Esophagus muscularis mucosa (tissue), 4 donors: ENCODE measurements at places on chromosomes 2 and 18. TPM values are rescaled to one million over a fixed set of nuclear protein-coding genes. Genes with fewer than 3 reads are reported as not detected.

The C2orf68 gene
- 16.8 TPM for total RNA-seq

The SLC38A11 gene
- 3.8 TPM for total RNA-seq

The CNGA3 gene
- 13.7 TPM for total RNA-seq

The PELI1 gene
- total RNA-seq = 13.7 TPM

The EXOC6B gene
- 45.9 TPM for total RNA-seq

The COLEC11 gene
- total RNA-seq = 7.3 TPM

The CCDC148 gene
- 2.1 TPM for total RNA-seq

The BOLL gene
- not detected for total RNA-seq

The COL3A1 gene
- 480 TPM for total RNA-seq

The SCG2 gene
- total RNA-seq = 4.0 TPM

The MALL gene
- 5.0 TPM for total RNA-seq

The CDH20 gene
- 0.11 TPM for total RNA-seq

- DNase-seq = no peak
Measured at GRCh38 chr2:43284967-43285366, 58.6 kb upstream of the ZFP36L2 start.

DNA sequence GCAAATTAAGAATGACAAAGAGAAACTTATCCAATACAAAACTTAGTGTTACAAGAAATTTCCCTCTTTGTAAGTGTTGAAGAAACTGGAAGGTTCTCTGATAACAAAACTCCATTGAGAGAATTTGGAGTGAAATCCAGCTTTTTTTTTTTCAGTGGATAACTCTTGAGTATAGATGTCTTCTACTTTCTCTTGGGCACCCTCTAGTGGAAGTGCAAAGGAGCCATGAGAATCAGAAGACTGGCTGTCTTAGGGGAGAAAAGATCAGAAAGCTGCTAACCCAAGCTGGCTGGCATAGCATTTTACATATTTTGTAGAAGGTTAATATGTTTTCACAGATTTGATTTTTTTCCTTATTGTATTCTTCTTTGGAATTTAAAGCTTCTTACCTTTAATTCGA, 138.8 kb upstream of the SATB2 start:
- no peak for DNase-seq

GRCh38 chr2:23465936-23466335, 81.0 kb downstream of the KLHL29 start:
- DNase-seq = no peak

GRCh38 chr2:117786520-117786919, 28.0 kb upstream of the DDX18 start:
- no peak for DNase-seq

- no peak for DNase-seq
Measured at GRCh38 chr2:48279344-48280090, 250.4 kb upstream of the STON1 start.

GRCh38 chr2:114550895-114551793, 108.7 kb downstream of the DPP10 start:
- peak; percentile 85 for DNase-seq

DNA sequence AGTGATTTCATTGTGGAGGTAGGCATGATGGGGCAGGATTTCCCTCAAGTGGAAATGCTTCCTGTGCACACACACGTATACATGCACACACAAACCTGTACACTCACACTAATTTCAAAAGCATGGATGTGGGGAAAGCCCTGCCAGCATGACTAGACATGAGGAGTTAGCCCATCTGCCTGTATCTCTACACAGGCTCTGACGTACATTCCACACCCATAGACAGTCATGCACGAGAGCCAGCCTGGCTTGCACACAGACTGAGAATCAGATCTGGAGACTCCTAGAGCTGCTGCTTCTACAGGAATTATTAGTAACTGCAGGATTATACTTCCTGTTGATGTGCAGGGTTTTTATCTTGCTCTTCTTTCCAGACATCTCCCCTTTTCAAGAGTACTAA, 27.3 kb upstream of the NFU1 start:
- DNase-seq = no peak

DNA sequence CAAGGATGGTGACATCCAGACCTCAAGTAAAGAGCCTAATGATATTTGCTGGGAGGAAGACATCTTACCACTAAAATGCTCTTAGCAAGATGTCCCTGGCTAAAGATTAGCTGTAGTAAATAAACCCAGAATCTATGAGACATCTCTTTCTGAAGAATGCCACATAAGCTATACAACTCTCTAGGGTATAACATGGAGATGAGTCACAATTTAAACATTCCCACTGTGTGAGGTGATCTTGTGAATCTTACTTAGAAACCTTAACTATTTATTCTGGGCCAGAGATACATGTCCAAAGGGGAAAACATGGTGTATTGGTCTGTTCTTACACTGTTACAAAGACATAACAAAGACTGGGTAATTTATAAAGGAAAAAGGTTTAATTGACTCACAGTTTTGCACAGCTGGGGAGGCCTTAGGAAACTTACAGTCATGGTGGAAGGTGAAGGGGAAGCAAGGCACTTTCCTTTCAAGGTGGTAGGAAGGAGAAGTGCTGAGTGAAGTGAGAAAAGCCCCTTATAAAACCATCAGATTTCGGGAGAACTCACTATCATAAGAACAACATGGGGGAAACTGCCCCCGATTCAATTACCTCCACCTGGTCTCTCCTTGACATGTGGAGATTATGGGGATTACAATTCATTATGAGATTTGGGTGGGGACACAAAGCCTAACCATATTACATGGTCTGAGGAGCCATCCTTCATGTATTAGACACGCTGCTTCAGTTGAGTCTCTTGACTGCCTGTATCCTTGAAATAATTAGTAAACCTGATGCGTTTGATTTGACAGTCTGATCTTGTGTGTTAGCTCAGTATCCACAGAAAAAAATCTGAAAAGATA, 17.1 kb downstream of the KRCC1 start:
- DNase-seq = no peak

- DNase-seq = no peak
Measured at GRCh38 chr18:41972067-41972925, 17.3 kb downstream of the PIK3C3 start.

DNA sequence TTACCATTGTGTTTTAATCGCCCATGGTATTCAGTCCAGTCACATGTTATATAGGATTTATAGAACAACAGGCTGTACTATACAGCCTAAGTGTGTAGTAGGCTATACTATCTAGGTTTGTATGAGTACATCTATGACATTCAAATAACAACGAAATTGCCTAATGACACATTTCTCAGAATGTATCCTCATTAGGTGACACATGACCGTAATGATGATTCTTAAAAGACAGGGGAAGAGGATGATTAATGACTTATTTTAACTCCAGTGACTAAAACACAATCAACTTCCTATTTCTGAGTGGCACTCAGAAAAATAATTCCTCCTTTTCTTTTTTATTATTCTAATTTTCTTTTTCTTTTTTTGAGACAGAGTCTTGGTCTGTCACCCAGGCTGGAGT, 63.0 kb upstream of the ACSL3 start:
- DNase-seq = no peak

- DNase-seq = no peak
Measured at GRCh38 chr2:33512112-33512511, 35.7 kb downstream of the RASGRP3 start.

DNA sequence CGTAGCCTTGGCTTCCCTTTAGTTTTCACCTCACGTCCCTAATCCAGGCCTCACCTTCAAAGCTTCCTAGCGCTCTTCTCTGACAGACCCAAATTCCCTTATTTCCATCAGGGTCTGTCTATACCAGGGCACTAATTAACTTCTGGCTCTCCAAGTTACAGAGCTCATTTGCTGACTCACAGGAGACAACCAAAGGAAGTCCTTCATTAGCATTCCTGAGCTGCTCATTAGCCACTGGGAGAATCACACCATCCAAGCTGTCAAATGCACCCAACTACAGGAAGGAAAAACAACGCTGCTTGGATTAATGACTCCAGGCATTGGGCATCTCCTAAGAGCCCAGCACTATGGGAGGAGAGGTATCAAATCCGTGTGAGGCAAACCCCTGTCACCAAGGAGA, 109.8 kb upstream of the ALK start:
- peak; percentile 74 for DNase-seq

GRCh38 chr2:109182426-109182825, 53.4 kb downstream of the SH3RF3 start:
- DNase-seq = no peak

GRCh38 chr2:5319493-5319892, 372.7 kb upstream of the SOX11 start:
- peak; percentile 39 for DNase-seq

GRCh38 chr2:42882756-42883155, 90.4 kb upstream of the HAAO start:
- DNase-seq = no peak

DNA sequence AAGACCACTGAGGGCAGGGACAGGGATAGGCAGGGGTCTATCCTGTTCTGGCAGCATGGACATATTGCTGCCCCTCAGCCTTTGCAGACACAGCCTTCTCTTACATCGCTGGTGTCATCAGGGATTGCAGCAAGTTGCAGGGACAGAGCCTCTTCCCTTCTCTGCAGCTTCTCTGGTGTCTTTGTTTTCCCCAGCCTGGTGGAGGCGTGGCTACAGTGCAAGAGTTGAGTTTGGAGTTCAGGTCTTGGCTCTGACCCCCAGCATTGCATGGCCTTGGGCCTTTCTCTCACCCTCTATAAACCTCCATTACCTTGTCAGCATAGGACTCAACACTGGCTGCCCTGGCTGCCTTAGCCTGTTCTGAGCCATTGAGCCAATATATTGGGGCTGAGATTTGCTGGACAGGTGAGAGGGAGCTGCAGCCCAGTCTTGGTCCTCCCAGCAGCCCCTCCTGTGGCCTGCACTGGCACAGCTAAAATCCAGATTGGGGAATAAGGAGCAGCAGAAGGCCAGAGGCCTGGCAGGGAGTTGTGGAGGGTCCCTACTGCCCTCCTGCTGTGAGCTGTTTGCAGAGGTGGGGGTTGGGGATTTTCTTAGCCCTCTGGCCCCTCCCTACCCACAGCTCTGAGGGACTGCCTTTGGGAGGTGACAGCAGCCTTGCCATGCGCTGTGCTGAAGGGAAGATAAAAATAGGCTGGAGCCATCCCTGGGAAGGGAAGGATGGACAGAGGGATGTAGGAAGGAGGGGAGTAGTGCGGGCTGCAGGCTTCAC, 22.8 kb downstream of the EHD3 start:
- DNase-seq = no peak

DNA sequence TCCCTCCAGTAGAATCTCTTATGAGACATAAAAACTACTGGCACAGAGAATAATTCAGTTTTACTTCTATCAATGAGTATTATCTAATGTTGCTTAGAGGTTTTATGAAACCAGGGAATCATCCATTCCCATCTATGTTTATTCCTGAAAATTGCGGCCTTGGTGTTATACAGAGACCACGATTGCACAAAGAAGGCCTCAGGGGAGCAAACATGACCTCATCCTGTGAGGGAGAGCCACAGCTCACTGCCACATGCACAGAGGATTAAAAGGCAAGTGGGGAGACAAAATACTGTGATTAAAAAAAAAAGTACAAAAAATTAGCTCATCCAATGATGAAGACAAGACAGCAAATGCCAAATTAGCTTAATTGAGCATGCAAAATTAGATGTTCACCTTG, 111.8 kb upstream of the SLC35G4 start:
- no peak for DNase-seq

DNA sequence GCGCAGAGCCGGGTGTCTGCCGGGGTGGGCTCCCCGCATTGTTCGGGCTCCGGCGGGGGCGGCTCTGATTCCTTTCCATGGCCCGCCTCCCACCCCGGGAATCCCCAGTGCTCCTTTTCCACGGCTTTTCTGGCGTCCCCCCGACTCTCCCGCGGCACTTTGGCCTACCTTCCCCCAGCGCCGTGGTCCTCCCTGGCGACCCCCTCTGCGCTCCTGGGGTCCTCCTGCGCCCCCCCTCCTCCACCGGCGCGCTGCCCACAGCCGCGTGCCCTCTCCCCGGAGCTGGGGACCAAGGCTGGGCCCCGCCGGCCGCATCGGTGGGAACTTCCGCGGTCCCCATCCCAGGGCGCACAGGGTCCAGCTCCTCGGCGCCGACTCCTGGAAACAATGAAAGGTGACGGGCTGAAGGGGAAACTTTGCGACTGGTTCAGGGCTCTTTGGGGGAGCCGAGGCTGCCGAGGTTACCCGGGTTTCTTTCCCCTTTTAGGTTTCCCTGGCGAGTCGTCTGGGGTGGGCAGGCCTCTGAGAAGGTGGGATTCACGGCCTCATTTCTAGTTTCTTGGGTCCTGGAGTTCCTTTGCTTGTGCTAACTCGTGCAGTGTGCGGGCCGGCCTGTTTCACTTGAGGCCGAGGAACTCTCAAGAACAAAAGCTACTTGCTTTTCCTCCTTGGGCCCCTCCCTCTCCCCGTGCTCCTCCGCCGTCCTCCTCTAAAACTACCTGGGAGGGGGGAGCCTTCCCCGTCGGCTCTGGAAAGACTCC, 2.2 kb downstream of the TGIF1 start:
- DNase-seq = no peak

- peak; percentile 92 for DNase-seq
Measured at GRCh38 chr2:37324786-37325624, at the start of gene PRKD3. Gene PRKD3 (minus strand): TSS chr2:37324833. CDS start chr2:37316524, 8,309 bp downstream.

DNA sequence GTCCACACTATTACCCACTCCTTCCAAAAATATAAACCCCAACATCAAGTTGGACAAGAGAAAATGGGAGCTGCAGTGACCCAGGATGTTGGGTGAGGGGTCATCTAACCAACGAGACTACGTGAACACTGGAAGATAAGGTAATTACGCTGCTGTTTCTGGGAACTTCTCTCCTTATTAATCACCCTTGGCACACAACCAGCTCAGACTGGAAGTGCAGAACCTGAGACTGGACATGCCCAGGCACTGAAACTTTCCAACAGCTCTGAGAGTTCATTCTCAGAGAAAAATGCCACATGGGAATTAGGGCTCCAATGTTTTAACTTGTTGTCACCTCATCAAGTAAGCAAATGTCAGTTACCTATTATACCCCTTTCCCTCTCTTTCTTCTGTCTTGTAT, 135.3 kb downstream of the CCDC148 start:
- DNase-seq = no peak

DNA sequence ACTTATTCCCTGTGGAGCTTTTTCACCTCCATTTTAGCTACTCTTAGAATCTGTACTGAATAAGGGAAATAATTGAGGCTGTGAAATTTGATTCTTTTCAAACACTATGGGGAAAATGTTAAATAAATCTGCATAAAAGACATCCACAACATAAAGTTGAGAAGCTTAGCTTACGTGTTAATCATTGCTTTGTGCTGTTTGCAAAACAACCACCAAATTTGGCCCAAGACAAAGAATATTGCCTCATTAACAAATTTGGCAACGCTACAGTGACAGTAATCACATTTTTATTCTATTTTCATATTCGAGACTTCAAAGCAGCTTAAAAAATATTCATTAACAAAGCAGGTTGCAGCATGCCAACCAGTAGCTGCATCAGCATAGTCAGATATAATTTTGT, 437.6 kb downstream of the DPP10 start:
- no peak for DNase-seq

DNA sequence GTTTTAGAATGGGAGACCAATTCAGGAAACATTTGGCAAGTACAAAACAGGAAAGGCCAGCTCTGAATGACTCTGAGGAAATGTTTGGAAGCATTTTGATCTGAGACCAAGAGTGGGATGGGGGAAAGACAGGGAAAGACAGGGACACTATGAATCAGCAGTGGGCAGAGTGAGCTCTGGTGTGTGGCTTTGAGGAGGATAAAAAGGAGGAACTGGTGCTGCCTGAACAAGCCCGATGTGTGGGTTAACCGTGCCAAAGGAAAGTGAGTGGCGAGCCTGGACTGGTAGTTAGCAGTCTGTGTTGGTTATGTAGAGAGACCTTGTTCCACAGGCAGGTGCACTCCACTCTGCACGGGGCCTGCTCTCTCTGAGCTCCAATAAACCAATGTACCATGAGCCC, 5.3 kb downstream of the MFSD6 start:
- no peak for DNase-seq
